Cortex of kidney (tissue), 1 donor: ENCODE measurements at places on chromosomes 1 and 21.

DNA sequence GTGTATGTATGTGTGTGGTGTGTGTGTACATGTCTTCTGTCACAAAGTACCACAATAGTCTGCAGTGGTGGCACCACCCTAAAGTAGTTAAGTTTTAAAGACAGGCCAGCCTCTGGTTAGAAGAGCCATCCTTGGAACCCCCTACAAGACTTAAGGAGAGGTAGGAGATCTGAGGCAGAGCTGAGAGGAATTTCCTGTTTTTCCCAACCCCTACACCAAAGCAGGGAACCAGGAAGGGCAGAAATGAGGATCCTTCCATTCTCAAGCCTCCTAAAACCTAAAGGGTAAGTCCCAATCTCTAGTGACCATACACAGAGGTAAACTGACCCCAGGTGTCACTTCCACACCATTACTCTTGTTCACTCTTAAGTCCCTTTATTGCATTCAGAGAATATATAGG lies 11.1 kb downstream of the PEA15 start:
- DNase-seq: no peak

GRCh38 chr1:199178646-199179045 lies 539.8 kb downstream of the PTPRC start:
- no peak for DNase-seq

GRCh38 chr1:2299131-2299627 lies 71.1 kb downstream of the SKI start:
- no peak for DNase-seq

GRCh38 chr1:41444785-41445184 lies 39.7 kb downstream of the EDN2 start:
- no peak for DNase-seq

- no peak for DNase-seq
Measured at GRCh38 chr1:4778056-4778455, 123.6 kb downstream of the AJAP1 start.

- no peak for DNase-seq
Measured at GRCh38 chr1:92538048-92538412, 51.3 kb upstream of the GFI1 start.

DNA sequence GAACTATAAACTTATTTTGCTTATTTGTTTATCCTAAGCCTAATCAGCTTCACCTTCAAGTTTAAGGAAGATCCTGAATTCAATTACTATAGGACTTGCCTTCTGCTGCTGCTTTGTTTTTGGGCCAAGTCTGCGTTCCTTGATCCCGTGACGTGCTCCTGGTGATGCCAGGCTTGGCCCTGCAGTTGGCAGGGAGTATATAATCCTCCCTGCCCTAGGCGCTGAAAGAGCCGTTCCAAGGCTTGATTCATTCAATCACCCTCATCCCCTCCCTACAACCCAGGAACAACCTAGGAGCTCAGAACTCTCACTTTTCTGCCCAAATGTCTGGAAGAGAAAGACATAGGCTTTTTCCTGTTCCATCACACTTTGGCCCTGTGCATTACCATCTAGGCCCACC lies 12.4 kb upstream of the LRRN2 start:
- no peak for DNase-seq
